Nephron progenitor cell (in vitro differentiated cells): ENCODE measurements at places on chromosomes 5 and 9.

- no peak for DNase-seq
Observed at GRCh38 chr5:71576241-71576640, 10.9 kb upstream of the MCCC2 start.

- DNase-seq: peak; percentile 44
Observed at GRCh38 chr9:109319626-109320241, 1.1 kb downstream of the EPB41L4B start.

DNA sequence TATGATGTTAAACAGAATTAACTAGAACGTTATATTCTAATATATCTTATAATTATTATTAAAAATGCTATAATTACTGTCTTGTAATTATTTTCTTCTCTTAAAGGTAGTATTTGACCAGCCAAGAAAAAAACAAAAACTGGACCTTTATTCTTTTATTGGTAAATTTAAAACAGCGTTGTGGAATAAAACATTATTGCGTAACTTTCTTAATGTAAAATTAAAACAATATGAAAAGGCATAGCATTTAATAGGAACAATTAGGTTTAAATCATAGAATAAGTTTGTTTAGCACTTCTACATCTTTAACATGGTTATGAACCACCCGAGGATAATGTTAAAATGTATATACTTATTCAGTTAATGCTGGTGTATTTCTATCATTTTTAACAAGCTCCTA is 574.5 kb upstream of the CDH18 start:
- no peak for DNase-seq

DNA sequence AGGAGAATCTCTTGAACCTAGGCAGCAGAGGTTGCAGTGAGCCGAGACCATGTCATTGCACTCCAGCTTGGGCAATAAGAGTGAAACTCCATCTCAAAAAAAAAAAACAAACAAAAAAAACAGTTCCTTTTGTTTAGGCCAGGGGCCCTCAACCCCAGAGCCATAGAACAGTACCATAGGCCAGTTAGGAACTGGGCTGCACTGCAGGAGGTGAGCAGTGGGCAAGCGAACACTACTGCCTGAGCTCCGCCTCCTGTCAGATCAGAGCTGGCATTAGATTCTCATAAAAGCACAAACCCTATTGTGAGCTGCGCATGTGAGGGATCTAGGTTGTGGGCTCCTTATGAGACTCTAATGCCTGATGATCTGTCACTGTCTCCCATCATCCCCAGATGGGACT is 49.1 kb upstream of the SUB1 start:
- DNase-seq: no peak

DNA sequence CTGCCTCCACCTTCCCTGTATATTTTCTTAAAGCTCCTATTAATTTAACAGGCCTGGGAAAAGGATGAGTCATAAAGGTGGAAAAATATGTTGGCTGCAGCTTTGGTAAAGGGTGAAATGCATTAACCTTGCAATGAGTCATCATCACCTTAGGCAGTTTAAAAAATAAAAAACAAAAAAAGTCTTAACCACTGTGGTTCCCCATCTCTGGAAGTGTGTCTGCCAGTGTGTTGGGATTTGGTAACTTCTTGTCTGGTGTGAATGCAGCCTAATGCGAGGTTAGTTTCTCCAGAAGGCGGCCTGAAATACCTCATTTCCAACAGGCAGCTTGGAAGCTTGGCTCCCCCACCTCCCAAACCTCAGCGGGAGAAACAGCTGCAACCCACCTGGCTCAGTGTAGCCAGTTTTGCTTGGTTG is 265.3 kb upstream of the GAS1 start:
- no peak for DNase-seq

DNA sequence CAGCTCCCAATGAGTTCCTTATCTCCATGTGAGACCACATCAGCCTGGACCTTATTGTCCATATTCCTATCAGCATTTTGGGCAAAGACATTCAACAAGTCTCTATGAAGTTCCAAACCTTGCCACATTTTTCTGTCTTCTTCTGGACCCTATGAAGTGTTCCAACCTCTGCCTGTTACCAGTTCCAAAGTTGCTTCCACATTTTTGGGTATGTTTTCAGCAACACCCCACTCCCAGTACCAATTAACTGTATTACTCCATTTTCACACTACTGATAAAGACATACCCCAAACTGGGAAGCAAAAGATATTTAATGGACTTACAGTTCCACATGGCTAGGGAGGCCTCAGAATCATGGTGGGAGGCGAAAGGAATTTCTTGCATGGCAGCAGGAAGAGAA is 548.5 kb downstream of the CHSY3 start:
- no peak for DNase-seq

- DNase-seq: no peak
Observed at GRCh38 chr9:88716596-88717290, 181.8 kb downstream of the NXNL2 start.

DNA sequence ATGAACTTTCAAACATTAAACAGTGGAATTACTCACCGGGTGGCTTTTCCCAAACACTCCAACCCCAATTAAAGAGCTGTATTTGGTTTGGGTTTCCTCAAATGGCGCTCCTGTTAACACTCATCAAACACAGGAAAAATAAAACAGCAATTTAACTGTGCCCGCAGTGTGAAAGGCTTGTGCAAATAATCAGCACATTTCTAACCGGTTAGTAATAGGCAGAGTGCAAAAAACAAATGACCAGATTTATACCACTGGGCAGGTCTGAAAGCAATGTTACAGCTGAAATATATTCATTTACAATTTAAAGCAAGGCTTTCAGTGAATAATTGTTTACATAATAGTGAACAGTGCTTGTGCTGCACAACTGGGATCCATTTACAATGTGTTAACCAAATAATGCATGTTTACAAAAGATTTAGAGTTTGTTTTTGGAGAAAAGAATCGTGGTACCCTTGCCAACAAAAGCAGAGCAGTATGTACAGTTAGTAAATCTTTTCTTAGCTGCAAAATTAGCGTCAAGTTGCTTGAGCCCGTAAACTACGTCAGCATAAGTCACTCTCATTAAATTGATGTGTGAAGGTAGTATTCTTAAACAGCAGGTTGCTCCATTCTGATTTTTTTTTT is 662.9 kb upstream of the ZNF608 start:
- DNase-seq: no peak

GRCh38 chr5:109718216-109718615 is 28.5 kb downstream of the MAN2A1 start:
- DNase-seq: no peak

GRCh38 chr9:14313951-14314423 is at the start of gene NFIB:
TSS of gene NFIB (minus strand) at chr9:14314141. CDS start at chr9:14313511, 630 bp downstream.
- DNase-seq: peak; percentile 65
